ENCODE measurements at places on chromosomes 6 and 20.

- DNase-seq, result no peak
Measured at GRCh38 chr6:87575423-87575822, 14.4 kb downstream of the RARS2 start.

GRCh38 chr20:10125757-10126156 lies 91.0 kb downstream of the ANKEF1 start:
- DNase-seq, result no peak

- DNase-seq, result no peak
Measured at GRCh38 chr6:44504301-44504791, 116.8 kb downstream of the CDC5L start.

- no peak for DNase-seq
Measured at GRCh38 chr6:36350082-36350481, 13.4 kb upstream of the BNIP5 start.

GRCh38 chr6:72522735-72523141 lies 99.1 kb upstream of the KCNQ5 start:
- peak; percentile 29 for DNase-seq

- DNase-seq, result no peak
Measured at GRCh38 chr6:90179190-90180169, 117.2 kb downstream of the BACH2 start.

- no peak for DNase-seq
Measured at GRCh38 chr20:20137851-20138250, 85.5 kb downstream of the CFAP61 start.

DNA sequence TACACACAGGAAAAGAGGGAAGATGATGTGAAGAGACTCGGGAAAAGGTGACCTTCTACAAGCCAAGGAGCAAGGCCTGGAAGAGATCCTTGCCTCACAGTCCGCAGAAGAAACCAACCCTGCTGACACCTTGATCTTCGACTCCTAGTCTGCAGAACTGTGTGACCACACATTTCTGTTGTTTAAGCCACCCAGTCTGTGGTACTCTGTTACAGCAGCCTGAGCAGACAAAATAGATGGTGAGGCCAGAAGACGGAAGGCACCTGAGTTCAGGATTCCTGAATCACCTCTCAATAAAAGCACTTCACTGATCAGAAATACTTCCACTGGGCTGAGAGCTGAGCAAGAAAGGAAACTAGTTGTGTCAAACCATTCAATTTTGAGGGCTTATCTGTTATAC lies 103.3 kb downstream of the BACH2 start:
- no peak for DNase-seq

- DNase-seq, result peak; percentile 65
Measured at GRCh38 chr6:36963451-36964290, 9.1 kb downstream of the PI16 start.

- no peak for DNase-seq
Measured at GRCh38 chr20:9400171-9401025, 114.0 kb upstream of the LAMP5 start.

DNA sequence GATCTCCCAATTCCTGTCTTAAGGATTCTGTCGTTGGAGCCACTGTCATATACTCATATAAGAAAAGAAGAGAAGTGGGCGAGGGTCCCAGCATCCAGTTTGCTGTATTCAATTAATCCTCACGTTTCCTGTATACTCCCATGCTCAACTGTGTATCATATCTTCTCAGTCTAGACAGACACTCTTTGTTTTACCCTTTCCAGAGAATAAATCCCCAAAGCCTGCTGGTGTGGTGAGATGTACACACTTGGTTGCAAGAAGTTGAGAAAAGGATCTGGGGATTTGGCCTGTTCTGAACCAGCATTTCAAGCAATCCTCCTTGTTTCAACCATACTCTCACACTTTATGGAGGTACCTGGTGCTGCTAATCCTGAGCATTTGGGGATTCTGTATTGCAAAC lies 3.1 kb downstream of the TPMT start:
- DNase-seq, result no peak

GRCh38 chr6:107132330-107132954 lies 17.1 kb upstream of the BEND3 start:
- DNase-seq, result peak; percentile 43

DNA sequence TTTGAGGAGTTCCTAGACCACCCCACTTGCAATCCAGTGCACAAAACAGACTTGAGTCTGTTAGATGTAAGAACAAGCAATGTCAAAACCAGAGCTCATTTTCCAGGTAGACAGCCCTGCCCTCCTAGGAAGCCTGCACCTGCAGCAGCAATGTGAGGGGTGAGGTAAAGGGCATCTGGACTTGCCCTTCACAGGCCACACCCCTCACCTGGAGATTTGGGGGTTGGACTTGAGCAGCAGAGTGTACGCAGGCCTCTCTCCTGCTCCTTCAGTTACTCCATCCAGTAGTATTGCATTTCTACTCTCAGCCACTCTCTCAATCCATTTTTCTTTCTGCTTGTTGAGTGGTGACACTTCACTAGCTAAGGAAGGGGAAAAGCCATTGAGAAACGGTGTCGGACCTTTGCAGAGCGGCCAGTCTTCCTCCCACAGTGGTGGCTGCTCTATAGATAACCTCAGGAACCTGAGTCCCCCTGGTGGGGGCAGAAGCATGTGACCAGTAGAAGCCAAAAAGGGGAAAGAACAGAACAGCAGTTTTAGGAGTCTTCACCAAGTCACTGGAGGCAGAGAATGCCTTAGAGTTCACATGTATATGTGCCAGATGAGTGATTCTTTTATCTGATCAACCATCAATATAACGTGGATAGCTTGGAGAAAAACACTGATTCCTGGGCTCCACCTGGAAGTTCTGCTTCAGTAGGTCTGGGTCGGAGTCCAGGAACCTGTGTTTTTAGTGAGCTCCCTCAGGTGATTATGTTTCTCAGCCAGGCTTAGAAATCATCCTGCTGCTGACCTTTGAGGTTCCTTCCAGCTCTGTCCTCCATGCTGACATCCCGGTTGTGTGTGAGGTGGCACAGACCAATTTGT lies 28.0 kb downstream of the ARFGEF2 start:
- DNase-seq, result no peak

DNA sequence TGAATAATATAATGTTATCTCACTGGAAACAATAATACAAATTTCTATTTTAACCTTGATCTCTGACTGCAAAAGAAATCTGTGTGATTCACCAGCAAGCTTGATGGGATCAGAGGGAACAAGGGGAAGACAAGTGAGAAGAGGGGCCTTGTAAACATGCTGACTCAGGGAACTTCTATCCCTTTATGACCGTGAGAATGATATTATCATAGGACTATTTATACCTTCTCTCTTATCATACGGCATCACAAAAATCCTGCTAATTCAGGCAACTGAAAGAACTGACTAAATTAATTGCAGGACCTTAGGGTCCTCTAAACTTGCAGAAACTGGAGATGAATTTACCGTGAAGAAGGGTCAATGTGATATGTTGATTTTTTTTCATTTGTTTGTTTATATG lies 173.3 kb downstream of the PTPRK start:
- no peak for DNase-seq

DNA sequence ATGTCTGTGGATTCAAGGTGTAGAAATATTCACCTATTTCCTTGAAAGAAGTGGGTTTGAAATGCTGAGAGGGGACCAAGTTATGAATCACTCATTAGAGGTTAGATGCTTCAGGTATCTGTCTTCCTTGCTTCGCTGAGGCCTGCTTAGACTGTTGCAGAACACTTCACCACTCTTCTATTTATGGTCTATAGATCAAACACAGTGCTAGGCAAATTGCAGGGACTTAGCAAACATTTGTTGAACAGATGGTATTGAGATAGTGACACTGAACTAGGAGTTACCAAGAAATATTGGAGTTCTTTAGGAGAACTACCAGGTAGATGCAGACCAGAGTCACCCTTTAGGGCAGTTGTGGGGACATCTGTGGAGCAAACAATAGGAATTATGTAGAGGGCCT lies 123.8 kb downstream of the RFPL4B start:
- no peak for DNase-seq

- no peak for DNase-seq
Measured at GRCh38 chr20:10654630-10655029, 19.2 kb downstream of the JAG1 start.

DNA sequence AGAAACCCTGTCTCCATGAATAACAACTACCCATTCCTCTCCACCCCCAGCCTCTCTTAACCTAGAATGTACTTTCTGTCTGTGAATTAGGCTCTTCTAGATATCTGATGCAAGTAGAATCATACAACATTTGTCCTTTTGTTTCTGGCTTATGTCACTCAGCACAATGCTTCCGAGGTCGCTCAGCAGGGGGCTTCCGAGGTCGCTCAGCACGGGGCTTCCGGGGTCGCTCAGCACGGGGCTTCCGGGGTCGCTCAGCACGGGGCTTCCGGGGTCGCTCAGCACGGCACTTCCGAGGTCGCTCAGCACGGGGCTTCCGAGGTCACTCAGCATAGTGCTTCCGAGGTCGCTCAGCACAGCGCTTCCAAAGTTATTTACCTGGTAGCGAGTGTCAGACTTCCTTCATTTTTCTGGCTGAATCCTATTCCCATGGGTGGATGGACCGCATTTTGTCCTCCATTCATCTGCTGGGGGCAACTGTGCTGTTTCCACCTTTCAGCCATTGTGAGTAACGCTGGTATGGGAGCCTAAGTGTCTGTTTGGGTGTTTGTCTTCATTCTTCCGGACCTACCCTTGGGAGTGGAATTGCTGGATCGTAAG lies 31.0 kb upstream of the BHLHE23 start:
- DNase-seq, result no peak

DNA sequence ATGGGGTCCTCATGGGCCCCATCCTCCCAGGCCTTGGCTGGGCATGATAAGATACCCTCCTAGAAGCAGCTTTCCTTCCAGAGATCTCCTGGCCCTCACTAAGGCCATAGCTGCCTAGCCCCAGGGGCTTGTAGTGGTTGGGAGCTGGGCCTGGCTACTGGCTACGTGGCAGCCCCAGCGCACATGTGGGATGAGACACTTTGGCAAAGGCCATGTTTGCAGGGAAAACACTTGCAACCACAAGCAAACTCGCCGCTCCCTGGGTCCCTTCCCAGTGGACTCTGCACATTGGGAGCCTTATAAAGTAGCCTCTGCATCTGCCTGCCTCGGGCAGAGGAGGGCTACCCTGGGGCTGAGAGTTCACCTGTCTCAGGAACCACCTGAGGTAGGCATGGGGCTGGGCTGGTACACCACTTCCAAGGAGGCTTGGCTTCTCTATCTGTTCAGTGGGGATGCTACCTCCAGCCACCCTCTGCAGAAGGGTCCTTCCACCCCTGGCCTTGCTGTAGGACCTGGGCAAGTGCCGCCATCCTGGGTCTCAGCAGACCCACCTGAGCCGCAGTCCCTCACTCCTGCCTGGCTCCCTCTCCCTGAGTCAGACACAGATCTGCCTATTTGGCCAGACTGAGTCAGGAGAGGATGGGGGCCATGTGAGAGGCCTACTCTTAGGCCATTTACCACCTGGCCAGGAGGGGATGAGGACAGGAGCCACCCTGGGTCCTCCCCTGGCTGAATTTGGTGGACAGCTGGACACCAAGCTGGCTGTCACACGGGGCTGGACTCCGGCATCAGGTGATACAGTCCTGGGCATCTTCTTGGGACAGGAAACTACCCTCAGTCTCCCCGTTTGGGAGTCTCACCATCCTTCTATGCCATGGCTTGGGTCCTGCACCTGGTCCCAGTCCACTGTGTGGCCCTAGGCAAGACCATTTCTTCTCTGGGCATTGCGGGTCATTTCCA lies at the start of gene BPIFB2:
Gene BPIFB2, plus strand, starts transcription at position 329 of the 960 bp plus-strand sequence. CDS start 871 bp downstream, outside the sequence.
- DNase-seq, result no peak

- DNase-seq, result no peak
Measured at GRCh38 chr6:118697554-118697953, 46.2 kb upstream of the CEP85L start.

DNA sequence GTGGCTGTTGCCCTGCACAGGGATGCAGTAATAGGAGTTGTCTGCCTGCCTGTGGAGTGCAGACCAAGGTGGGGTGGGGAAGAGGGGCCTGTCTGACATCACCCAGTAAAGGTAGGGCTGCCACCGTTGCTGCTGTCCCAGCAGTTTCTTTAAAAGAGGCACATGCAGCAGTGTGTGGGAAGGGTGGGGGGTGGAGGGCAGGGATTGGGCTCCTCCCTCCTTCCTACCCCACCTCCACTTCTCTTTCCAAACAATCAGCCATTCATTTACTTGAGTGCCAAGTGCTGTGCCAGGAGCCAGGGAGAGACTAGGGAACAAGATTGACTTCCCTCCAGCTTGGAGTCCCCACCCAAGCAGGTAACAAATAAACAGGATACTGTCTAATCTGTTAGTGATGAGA lies 66.8 kb upstream of the MYL9 start:
- no peak for DNase-seq

- no peak for DNase-seq
Measured at GRCh38 chr6:132445201-132445951, 44.1 kb upstream of the MOXD1 start.

DNA sequence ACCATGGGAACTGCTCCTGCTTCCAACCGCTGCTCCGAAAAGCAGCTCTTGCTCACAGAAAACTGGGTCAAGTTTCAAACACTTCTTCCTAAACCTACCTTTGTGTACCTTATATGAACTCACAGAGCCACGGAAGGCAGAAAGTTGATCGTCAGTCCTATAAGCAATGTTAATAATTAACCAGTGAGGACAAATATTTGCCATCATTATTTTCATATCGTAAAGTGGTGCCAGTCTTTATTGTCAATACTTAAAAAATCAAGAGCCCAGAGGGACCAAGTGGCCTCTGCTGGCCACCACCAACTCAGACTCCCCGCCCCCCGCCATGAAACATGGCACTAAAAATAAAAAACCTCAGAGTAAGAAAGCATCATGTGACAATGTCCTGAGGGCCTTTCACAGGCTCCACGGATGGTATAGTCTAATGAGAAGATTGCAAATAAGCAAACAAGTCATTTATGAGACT lies 9.1 kb upstream of the PBOV1 start:
- no peak for DNase-seq

DNA sequence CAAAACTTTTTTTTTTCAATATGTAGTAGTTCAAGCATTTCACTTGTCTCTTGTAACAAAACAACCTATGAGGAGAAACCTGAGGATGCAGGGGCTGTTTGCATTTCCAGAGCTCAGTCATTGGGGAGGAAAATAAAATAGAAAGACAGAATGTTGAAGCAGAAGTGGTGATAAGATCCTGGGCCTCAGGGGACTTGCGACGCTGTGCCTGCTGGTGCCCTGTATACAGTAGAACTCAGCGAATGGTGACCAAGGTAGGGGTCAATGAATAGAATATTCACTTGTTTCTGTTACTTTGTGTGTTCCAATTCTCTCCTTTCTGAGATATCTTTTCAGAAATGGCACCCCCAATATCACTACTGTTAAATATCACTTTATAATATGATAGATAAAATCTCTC lies 271.6 kb downstream of the FARS2 start:
- DNase-seq, result no peak

- DNase-seq, result peak; percentile 58
Measured at GRCh38 chr6:15365273-15365687, 119.4 kb downstream of the JARID2 start.

DNA sequence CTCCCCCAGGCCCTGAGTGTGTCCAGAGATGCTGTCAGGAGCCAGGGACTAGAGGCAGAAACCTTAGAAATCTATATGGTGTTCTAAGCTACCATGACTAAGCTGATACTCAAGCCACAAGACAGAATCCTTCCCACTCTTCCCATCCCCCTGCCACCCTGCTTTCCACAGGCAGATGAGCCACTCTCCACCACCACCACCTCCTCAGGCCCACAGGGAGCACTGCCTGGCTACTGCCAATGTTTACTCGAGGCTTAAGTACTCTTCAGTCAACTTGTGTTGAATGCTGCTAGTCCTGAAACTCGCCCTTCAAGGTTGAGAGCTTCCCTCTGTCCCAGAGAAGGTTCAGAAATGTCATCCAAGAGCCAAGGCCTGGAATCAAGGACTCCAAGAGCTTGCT lies 56.2 kb downstream of the CENPW start:
- no peak for DNase-seq

Data from activated naive CD4-positive, alpha-beta T cell treated with anti-CD3 and anti-CD28 coated beads, Interleukin-2, amount 10 ng/mL, durations not matched to agents 7 days and 5 days (primary cell).